Activated T-cell treated with anti-CD3 and anti-CD28 coated beads for 48 hours (primary cell): ENCODE measurements at places on chromosomes 7 and 10.

DNA sequence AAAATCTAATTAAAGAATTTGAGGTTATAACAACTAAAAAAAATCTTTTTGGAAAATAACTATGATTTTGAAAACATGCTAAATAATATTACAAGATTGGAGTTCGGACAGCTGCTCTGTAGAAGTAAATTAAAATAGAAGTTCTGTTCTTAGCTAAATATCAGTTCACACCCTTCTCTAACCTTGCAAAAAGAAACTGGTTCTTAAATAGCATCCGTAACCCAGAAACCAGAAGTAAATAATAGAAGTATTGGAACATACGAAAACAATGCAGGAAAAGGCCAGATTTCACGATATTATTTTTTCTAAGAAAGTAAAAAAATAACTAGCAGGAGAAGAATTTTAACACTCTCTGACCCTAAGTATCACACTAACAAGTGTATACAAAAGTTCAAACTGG, 164.7 kb downstream of the PRKG1 start:
- no peak for DNase-seq

DNA sequence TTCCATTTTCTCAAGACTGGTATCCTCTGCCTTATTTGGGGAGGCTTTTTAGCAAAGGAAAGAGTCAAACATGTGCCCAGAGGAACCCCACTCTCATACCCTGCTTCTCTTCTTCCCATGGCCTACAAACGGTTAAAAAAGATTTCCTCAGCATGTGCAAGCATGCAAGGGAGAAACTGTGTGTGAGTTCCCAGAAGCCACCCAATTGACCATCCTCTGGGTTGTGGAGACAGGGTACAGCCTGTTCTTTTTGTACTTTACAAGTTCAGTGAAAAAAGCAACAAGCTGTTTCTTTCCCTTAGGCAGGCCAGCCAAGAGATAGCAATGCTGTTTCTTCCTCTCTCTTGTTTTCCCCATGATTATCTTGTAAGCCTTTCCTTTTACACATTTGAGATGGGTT, 68.8 kb upstream of the MTPN start:
- no peak for DNase-seq

- DNase-seq: no peak
Observed at GRCh38 chr7:41098846-41099245, 604.0 kb downstream of the INHBA start.

GRCh38 chr7:32479574-32480200, 10.5 kb downstream of the LSM5 start:
- no peak for DNase-seq

GRCh38 chr7:909358-910329, 33.3 kb downstream of the GET4 start:
- no peak for DNase-seq

GRCh38 chr10:11742779-11743298, 657 bp downstream of the ECHDC3 start:
- DNase-seq: no peak

GRCh38 chr10:114876602-114877300, 55.2 kb downstream of the FHIP2A start:
- DNase-seq: peak; percentile 35

GRCh38 chr10:79220307-79220706, 127.0 kb upstream of the PPIF start:
- DNase-seq: no peak

- DNase-seq: no peak
Observed at GRCh38 chr10:113554214-113554613, 1.4 kb downstream of the HABP2 start.

GRCh38 chr7:3559278-3559677, 258.2 kb downstream of the SDK1 start:
- no peak for DNase-seq

- DNase-seq: no peak
Observed at GRCh38 chr10:98295401-98295811, 27.4 kb upstream of the LOXL4 start.

GRCh38 chr10:30600005-30600404, 29.5 kb downstream of the LYZL2 start:
- no peak for DNase-seq

DNA sequence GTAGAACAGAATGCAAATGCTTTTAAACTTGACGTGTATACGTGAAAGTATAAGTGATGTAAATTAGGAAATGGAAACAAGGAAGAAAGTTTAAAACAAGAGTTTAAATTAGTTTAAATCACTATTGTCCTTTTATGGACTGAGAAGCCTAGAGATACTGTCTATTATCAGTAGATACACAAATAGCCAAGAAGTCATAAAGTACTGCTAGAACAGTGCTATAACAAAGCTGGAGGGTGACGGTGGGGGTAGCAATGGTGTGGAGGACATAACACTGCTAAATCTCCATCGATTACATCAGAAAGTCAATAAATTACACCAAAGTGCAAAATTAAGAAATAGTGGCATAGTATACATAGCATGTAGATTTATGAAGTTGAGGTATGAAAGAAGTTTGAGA, 50.1 kb upstream of the CAV2 start:
- no peak for DNase-seq

GRCh38 chr10:122549636-122550035, 10.9 kb upstream of the DMBT1 start:
- DNase-seq: no peak

DNA sequence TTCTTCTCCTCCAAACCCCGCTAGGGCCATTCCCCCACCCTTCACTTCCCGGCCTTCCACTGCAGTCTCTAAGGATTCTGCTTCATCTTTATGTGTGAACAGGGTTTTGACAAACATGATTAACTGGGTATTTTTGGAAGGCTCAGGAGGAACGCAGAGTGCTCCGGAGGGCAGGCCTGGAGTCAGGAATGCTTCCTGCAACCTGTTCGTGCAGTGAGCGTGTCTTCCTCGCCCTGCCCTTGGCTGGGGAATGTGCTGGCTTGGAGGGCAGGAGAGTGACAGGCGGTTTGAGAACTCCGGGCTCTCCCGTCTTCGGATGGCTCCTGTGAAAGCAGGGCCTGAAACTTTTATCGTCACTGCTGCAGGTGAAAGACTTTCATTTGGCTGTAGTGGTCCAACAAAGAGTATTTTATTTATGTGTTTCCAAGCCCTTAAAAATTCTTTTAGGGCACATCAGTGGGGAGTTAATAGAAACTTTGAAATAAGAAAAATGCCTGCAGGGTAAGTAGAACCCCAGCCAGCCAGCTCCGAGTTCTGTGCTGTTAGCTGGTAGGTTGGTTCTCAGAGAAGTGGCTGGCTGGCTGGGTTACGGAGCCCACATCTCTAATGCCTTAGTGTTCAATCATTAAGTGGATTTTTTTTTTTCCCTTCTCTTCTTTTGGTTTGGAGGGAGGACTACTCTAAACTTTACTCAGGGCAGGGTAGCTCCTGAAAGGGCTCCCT, 51.0 kb downstream of the TCF7L2 start:
- no peak for DNase-seq

DNA sequence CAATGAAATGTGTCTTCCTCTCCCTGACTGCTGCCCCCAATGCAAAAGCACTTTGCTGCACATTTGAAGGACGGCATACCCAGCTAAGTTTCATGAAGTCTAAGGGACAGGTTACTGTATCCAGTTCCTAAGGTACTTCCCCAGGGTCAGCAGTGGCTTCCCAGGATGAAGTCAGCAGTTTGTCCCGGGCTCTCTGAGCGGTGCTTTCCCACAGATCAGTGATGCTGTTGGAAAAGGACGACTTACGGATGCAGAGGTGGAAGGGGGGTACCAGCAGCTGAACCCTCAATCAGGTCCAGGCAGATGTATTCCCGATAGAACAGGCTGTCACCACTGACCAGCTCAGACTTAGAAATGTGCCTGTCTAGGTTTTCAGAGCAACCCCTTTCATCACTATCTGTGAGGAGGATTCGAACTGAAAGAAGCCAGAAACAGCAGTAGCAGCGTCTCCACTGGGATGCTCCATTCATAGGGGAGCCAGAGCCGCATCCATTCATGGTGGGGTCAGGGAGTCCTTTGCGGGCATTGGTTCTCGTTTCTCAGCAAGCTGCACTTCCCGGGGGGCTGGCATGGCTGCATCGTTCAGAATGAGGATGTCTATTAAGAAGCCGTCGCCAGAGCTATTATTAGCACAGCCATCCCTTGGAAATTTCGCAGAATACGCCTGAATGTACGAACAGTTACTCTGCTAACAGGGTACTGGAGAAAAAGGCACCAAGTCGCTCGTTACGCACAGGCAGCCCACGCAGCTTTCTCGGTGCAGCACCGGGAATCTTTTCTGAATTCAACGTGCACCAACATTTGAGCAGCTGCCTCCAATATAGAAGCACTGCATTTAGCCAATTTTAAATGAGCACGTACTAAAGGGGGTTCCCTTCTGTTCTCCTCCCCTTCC, 303.7 kb downstream of the PRPF18 start:
- no peak for DNase-seq

- DNase-seq: no peak
Observed at GRCh38 chr7:83267141-83267631, 104.5 kb upstream of the PCLO start.

DNA sequence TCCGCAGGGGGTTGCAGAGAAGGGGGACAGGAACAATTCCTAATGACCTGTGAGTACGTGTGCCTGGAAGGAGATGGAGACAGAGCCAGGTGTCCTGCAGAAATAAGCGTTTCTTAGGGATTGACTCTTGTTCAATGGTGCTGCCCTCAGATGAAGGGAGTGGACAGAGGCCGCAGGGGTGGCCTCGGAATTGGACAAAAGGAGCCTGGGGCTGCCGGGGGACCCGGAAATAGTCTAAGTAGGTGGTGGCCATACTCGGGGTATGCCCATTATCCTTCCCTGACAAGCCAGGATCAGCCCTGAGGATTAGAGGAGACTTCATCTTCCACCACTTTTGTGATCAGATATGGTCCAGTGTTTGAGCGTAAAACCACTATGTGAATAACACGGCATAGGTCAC, 39.2 kb downstream of the ELFN1 start:
- DNase-seq: no peak

GRCh38 chr7:974172-974571, 1.2 kb downstream of the COX19 start:
- DNase-seq: no peak

GRCh38 chr7:137597856-137598255, 248.9 kb downstream of the DGKI start:
- DNase-seq: no peak

GRCh38 chr10:37679465-37679864, 177.9 kb downstream of the ZNF248 start:
- no peak for DNase-seq

GRCh38 chr7:84982199-84982598, 204.7 kb downstream of the SEMA3D start:
- DNase-seq: no peak

DNA sequence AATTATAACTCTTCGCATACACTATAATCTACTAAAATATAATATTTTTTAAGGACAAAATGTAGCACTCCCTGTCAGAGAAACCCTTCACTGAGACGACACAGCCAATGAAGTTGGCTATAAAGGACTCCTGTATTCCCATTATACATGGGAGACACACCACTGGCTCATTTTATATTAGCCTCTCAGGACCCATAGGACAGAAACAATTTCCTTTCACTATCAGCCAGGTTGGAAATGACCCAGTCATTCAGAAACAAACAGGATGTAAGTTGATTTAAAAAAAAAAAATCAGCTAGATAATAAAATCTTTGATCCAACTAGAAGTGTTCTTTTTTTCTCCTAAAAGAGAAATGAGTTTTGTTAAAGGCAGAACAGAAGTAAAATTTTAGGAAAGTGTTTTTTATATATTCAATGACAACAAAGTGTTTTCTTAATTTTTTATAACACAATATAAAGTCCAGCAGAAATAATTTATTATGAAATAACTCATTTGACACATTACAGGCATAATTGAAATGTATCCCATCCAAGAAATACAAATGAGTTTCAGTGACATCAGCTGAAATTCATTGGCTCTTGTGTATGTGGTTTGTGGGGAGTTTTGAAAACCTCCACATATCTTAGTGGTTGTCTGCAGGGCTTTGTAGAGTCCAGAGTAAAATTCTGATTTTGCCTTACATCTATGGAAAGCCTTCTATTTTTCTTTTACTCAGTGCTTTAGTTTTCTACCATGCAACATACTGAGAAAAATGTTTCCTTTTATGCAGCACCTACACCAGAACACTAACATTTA, 64.1 kb downstream of the CTTNBP2 start:
- no peak for DNase-seq

DNA sequence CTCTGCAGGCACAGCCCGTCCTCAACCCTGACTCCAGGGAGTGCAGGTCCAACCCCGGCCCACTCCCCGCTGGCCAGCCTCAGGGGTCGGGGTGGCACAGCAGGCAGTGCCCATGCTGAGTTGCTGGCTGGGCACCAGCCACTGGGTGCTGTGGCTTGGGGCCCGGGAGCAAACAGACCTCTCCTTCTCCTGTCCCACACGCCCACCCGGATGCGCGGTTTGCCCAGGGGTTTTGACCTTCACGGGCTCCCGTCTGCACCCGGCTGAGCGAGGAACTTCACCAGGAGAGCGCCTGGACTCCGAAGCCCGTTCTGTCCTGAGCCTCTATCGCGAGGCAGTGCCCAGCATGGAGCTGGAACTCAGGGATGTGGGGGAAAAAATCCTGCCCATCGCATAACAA, 2.6 kb upstream of the GRIFIN start:
- DNase-seq: no peak

DNA sequence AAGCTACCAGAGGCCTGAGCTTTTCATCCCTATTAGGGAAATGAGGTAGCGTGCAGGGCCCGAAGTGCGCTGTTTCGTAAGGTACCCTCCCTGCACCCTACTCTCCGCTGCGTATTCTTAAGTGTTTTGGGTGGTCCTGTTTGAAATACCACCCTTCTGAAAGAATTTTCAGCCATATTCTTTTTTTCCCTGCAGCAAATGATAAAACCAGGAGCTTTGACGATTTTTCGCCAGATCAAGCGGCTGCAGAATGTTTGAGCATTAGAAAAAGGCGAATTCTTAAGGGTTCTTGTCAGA, 1.2 kb downstream of the RSBN1L start:
- DNase-seq: no peak

GRCh38 chr10:93598157-93598556, 2.9 kb downstream of the RBP4 start:
- DNase-seq: no peak

- peak; percentile 27 for DNase-seq
Observed at GRCh38 chr10:12635127-12635541, 285.8 kb downstream of the CAMK1D start.

- no peak for DNase-seq
Observed at GRCh38 chr7:5334671-5335070, 51.9 kb downstream of the SLC29A4 start.

DNA sequence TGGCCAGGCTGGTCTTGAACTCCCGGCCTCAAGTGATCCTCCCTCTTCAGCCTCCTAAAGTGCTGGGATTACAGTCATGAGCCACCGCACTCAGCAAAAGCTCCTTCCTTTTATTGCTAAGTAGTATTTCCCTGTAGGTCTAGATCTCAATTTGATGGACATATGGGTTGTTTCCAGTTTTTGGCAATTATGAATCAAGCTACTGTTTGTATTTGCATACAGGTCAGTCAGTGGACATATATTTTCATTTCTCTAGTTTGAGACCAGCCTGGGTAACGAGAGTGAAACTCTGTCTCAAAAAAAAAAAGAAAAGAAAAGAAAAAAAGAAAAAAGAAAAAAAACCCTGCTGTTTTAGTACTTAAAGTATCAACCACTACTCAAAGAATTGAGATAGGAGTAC, 6.4 kb upstream of the PRKRIP1 start:
- DNase-seq: no peak

GRCh38 chr7:7789551-7789988, 71.2 kb upstream of the RPA3 start:
- DNase-seq: no peak

GRCh38 chr10:114925587-114926586, 12.1 kb upstream of the TRUB1 start:
- DNase-seq: peak; percentile 27
